Activated CD4-positive, alpha-beta T cell treated with anti-CD3 and anti-CD28 coated beads for 36 hours (primary cell): ENCODE measurements at places on chromosomes 6 and 20. TPM values are rescaled to one million over a fixed set of nuclear protein-coding genes. Genes with fewer than 3 reads are reported as not detected.

- no peak overlapping the region for H3K4me3 ChIP-seq
- H3K4me1 ChIP-seq: peaks cover 20% of the 10 kb centered on the region
- no peak overlapping the region for H3K27ac ChIP-seq
- DNase-seq: no peak
- H3K36me3 ChIP-seq: no peaks in the 10 kb centered on the region
Observed at GRCh38 chr20:60063048-60063451, 104.8 kb downstream of the CDH26 start.

DNA sequence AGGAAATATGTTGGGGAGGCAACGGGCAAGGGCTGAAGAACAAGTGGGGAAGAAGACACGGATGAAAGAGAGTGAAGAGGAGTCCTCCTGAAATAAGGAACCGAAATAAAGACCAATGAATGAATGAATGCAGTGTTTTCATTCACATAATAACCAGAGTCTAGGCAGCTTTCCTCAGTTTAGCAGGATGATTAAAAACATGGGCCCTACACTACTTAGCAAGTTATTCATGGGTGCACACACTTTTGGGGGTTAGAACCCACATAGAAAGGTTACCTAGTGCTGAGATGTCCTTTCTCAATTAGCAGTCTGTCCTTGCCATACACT, 5.9 kb upstream of the FUCA2 start:
- H3K4me3 ChIP-seq: no peak overlapping the region
- no peaks in the 10 kb centered on the region for H3K27me3 ChIP-seq
- H3K4me1 ChIP-seq: peaks cover 12% of the 10 kb centered on the region
- DNase-seq: no peak

GRCh38 chr20:41748756-41749582, 130.8 kb upstream of the CHD6 start:
- no peaks in the 10 kb centered on the region for H3K36me3 ChIP-seq
- H3K27ac ChIP-seq: no peak overlapping the region
- no peaks in the 10 kb centered on the region for H3K4me1 ChIP-seq

GRCh38 chr6:98039904-98040607, 757.0 kb upstream of the MMS22L start:
- no peaks in the 10 kb centered on the region for H3K4me1 ChIP-seq
- no peak overlapping the region for H3K27ac ChIP-seq
- H3K27me3 ChIP-seq: no peaks in the 10 kb centered on the region
- H3K4me3 ChIP-seq: no peak overlapping the region
- H3K36me3 ChIP-seq: no peaks in the 10 kb centered on the region

The CTAGE9 gene
- 0.21 TPM for total RNA-seq

The FAM184A gene
- total RNA-seq: 14.5 TPM

DNA sequence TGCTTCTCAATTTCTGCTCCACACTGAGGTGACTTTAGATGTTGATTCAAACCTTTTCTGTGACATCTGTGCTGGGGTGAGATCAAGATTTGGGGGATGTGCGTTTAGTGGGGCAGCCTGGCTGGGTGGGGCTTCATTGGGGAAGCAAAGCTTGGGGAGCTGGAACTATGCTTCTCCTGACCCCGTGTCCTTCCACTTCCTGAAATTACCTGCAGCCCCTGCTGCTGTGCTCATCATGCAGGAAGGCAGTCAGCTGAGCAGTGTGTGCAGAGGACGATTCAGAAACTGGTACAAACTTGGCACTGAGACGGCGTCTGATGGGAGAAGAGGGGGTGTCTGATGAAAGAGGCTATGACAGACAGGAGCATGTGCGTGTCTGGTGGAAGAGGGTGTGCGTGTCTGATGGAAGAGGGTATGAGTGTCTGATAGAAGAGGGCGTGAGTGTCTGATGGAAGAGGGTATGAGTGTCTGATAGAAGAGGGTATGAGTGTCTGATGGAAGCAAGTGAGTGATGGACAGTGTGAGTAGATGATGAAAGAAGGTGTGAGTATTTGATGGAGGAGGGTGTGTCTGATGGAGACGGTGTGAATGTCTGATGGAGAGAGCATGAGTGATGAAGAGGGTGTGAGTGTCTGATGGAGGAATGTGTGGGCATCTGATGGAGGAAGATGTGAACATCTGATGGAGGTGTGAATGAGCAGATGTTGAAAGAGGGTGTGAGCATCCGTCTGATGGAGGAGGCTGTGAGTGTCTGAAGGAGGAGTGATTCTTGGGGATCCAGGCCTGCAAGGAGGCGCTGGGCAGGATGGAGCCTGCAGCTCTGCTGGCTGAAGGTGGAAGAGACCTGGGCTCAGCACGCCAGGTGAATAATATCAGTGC, 103.4 kb downstream of the SYCP2 start:
- H3K27me3 ChIP-seq: peaks cover 27% of the 10 kb centered on the region
- H3K4me3 ChIP-seq: no peak overlapping the region
- no peaks in the 10 kb centered on the region for H3K4me1 ChIP-seq
- DNase-seq: no peak
- H3K27ac ChIP-seq: no peak overlapping the region
- H3K36me3 ChIP-seq: no peaks in the 10 kb centered on the region

GRCh38 chr6:111773501-111774345, 99.5 kb downstream of the FYN start:
- peak overlapping the region; percentile 59 for H3K27ac ChIP-seq
- peaks cover 92% of the 10 kb centered on the region for H3K4me1 ChIP-seq
- no peak overlapping the region for H3K4me3 ChIP-seq
- DNase-seq: no peak
- peaks cover 62% of the 10 kb centered on the region for H3K36me3 ChIP-seq
- H3K27me3 ChIP-seq: no peaks in the 10 kb centered on the region

The INSM1 gene
- 6.1 TPM for total RNA-seq
